IMR-90 (cell line): ENCODE measurements at places on chromosomes 11 and 22. TPM values are rescaled to one million over a fixed set of nuclear protein-coding genes. Genes with fewer than 3 reads are reported as not detected.

HEPN1 gene
- not detected in 2 replicates for total RNA-seq

SLC22A6 gene
- total RNA-seq = not detected in 2 replicates

OR11H1 gene
- total RNA-seq = not detected in 2 replicates

TMEM41B gene
- 20.8 and 36.7 TPM in 2 replicates for total RNA-seq

NPAS4 gene
- under 0.01 TPM in 1 of 2 replicates, not detected in the other for total RNA-seq

OPCML gene
- under 0.01 TPM in 2 replicates for total RNA-seq

TMEM191B gene
- 0.28 TPM in 1 of 2 replicates, not detected in the other for total RNA-seq

HEPHL1 gene
- under 0.01 TPM in 1 of 2 replicates, not detected in the other for total RNA-seq

NTM gene
- 17.8 and 19.5 TPM in 2 replicates for total RNA-seq

DUSP8 gene
- 0.28 and 0.72 TPM in 2 replicates for total RNA-seq
